ENCODE measurements at places on chromosomes 11 and 22. TPM values are rescaled to one million over a fixed set of nuclear protein-coding genes. Genes with fewer than 3 reads are reported as not detected.
A peak's percentile ranks its signal among the peaks of the same experiment; 100 is the strongest.

Gene HMBS
- 31.0 TPM for total RNA-seq

Gene OTOG
- total RNA-seq, result not detected

Gene ASCL2
- 0.13 TPM for total RNA-seq

GRCh38 chr22:17982572-17983141, 41.7 kb downstream of the MICAL3 start:
- H3K27ac ChIP-seq, result no peak overlapping the region
- no peak for DNase-seq
- H3K4me1 ChIP-seq, result peaks cover 40% of the 10 kb centered on the region
- H3K4me3 ChIP-seq, result no peak overlapping the region

DNA sequence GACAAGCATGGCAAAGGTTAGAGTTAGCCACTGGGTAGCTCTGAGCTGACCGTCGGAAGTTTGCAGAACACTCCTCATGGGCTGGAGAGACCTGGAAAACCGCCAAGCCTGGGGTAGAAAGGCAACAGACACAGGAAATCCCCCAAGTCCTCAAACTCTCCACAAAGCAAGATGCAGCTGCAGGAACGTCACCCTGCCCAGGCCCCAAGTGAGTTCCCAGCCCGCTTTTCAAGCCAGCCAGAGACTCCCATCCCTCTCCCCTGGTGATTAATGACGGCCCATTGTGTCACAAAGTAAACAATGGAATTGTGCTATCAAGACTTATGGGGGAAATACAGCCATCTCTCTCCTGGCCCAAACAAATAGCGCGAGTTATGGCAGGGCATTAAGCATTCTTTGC, 633.0 kb downstream of the TBC1D22A start:
- no peaks in the 10 kb centered on the region for H3K36me3 ChIP-seq
- no peak for DNase-seq
- H3K4me1 ChIP-seq, result no peaks in the 10 kb centered on the region
- no peaks in the 10 kb centered on the region for H3K27me3 ChIP-seq
- no peak overlapping the region for H3K4me3 ChIP-seq

DNA sequence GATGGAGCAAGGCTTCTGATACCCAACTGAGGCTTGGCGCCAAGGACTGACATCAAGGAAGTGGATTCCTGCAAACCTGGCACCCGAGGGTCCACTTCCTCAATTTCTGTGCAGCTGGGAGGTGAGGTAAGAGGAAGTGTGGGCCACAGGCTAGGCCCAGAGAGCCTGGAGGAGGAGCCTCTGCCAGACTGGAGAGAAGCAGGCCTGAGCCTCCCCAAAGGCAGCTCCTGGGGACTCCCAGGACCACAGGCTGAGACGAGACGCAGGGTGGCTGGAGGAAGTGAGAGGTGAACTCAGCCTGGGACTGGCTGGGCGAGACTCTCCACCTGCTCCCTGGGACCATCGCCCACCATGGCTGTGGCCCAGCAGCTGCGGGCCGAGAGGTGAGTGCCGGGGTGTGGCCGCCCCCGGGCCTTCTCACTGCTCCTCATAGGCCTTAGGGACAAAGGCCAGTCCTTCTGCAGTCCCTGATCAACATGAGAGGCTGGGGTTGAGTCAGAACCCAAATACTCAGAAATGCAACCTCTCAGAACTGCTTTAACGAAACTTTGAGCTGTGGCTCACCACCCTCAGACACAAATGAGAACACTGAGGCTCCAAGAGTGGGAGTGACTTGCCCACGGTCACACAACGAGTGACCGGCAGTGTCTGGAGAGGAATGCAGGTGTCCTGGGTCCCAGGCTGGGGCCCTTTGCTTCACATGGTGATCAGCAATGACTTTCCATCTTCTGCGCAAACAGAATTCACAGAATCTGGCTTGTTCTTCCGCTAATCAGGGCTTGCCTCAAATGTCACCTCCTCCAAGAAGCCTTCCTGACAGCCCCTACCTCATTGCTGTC, at the start of gene NCF4:
Gene NCF4 (plus strand): TSS at position 186 of the 839 bp plus-strand sequence. CDS start 166 bp downstream, at position 352.
- peaks cover 27% of the 10 kb centered on the region for H3K36me3 ChIP-seq
- peaks cover 84% of the 10 kb centered on the region for H3K4me1 ChIP-seq
- peak; percentile 70 for DNase-seq
- peak within 1 kb of the TSS; percentile 99 for H3K27ac ChIP-seq
- H3K4me3 ChIP-seq, result peak within 1 kb of the TSS; percentile 80

DNA sequence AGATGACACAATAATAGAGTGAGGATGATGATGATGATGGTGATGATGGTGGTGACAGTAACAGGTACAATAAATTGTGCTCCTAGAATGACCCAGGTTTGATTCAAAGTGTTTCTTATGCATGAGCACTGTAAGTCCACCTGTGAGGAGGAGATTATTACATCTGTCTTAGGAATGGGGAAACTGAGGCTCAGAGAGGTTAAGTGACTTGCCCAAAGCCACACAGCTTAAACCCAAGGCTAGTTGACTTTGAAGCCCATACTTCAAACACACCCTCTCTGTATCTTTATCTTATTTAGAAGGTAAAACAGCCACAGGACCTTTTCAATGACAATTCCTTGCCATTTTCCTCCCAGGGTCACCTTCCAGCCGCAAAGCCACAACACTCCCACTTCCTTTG, 88.9 kb downstream of the MIAT start:
- H3K4me3 ChIP-seq, result no peak overlapping the region
- H3K36me3 ChIP-seq, result no peaks in the 10 kb centered on the region
- no peak overlapping the region for H3K27ac ChIP-seq
- no peaks in the 10 kb centered on the region for H3K27me3 ChIP-seq
- DNase-seq, result no peak
- H3K4me1 ChIP-seq, result peaks cover 3% of the 10 kb centered on the region

DNA sequence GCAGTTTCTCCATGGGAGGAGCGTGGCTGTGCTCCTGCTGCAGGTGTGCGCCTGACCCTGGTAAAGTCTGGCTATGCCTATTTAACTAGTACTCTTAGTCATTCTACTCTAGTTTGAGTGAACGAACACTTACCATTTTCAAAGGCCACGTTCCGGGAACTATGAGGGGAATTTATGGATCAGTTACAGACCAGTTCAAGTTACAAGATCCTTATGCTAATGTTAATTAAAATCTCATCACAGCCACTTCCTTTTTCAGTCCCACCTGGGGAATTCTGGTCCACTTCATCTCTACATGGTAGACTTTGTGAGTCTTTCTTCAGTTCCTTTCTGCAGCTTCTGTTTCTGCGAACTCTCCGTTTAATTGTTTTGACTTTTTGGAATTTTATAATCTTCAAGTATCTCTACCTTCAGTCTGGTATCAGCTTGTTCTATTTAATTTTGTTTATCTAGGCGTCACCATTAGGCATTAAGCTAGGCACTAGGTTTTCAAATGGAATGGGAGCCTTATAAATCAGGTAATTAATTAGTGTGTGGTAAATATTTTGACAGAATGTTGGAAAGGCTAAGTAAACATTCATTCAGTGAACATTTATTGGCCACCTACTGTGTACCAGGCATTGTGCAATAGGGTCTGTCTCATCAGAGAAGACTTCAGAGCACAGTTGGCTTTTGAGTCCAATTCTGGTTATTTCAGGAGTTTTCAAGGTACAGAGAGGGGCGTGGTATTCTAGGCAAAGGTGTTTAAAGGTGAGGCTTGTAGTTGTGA, 78.9 kb downstream of the GRK3 start:
- no peak overlapping the region for H3K4me3 ChIP-seq
- H3K36me3 ChIP-seq, result peaks cover 58% of the 10 kb centered on the region
- no peak for DNase-seq
- no peak overlapping the region for H3K27ac ChIP-seq
